ENCODE measurements at places on chromosomes 7 and 10. TPM values are rescaled to one million over a fixed set of nuclear protein-coding genes. Genes with fewer than 3 reads are reported as not detected.

GRCh38 chr10:72511459-72511858 lies 114.4 kb downstream of the MICU1 start:
- no peak for DNase-seq

GRCh38 chr10:132257271-132257670 lies 50.5 kb downstream of the STK32C start:
- DNase-seq = no peak

DNA sequence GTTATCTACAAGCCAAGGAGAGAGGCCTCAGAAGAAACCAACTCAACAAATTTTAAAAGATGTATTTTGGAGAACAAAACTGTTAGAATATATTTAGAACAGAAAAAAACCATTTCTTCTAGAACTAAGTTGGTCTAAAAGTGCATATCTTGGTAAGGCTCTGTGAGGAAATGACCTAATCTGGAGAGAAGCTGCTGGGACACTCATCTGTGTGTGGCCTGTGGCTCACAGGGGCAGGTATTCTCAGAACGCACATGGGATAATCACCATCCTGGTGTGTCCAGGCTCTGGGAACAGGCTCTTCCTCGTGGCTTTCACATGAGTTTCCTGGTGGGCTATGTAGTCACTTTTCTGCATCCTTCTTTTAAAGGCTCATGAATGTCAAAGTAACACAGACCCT lies 38.1 kb upstream of the PRSS1 start:
- no peak for DNase-seq

DNA sequence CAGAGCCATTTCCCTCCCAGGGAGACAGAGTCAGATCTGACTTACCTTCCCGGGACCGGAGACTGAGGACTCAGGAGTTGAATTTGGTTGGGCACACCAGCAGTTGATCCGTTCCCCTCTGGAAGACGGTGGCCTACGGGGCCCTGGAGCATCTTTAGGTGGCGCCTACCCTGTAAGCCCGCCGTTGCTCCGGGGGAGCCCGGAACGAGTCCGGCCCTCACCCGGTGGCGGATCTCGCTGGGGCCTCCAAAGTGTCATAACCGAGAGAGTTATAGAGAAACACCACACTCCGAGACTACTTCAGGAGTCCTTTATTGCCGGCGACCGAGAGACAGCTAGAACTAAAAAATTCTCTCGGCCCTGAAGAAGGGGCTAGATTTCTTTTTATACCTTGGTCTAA lies 182.8 kb upstream of the MBL2 start:
- DNase-seq = no peak

The SPDYE1 gene
- not detected for total RNA-seq

DNA sequence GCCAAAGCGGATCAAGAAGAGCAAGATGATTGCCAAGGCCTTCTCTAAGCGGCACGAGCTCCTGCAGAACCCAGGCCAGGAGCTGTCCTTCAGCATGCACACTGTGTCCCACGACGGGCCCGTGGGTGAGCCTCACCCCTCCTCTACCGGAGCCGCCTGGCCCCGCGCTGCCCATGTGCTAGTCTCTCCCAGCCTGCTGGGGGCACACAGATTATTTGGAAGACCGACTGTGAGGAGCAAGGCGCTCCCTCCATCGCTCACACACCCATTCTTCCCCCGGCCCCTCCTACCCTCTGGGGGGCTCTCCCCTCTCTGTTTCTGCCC lies 13.9 kb upstream of the AHCYL2 start:
- no peak for DNase-seq

DNA sequence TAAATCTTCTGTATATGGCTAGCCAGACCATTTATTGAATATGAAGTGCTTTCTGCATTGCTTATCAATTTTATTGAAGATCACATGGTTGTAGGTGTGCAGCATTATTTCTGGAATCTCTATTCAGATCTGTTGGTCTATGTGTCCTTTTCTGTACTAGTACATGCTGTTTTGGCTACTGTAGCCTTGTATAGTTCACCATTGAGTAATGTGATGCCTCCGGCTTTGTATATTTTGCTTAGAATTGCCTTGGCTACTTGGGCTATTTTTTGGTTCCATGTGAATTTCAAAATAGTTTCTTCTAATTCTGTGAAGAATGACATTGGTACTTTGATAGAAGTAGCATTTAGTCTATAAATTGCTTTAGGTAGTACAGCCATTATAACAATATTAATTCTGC lies 1187.2 kb downstream of the XPNPEP1 start:
- DNase-seq = no peak

The KCNK18 gene
- total RNA-seq = not detected

- DNase-seq = no peak
These were observed at the start of gene AHR for GRCh38 chr7:17298102-17298839. Gene AHR (plus strand): TSS chr7:17298652. CDS start chr7:17299265, 613 bp downstream.

The SAMD9L gene
- total RNA-seq = 0.69 TPM

DNA sequence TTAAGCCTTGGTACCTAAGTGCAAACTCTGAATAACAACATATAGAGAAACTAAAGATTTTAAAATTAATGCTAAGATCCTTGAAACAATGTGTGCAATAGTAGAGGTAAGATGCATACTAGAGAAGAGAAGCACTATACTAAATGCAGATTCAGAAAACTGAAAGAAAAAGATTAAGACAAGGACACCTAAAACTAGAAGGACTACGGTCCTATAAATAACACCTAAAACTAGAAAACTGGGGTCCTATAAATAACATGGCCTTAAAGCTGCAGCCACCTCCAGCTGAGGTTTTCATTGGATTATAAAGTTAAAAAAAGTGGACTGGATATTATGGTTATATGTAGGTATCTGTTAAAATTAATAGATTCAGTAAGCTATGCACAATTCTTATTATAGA lies 320.9 kb downstream of the IPMK start:
- no peak for DNase-seq

DNA sequence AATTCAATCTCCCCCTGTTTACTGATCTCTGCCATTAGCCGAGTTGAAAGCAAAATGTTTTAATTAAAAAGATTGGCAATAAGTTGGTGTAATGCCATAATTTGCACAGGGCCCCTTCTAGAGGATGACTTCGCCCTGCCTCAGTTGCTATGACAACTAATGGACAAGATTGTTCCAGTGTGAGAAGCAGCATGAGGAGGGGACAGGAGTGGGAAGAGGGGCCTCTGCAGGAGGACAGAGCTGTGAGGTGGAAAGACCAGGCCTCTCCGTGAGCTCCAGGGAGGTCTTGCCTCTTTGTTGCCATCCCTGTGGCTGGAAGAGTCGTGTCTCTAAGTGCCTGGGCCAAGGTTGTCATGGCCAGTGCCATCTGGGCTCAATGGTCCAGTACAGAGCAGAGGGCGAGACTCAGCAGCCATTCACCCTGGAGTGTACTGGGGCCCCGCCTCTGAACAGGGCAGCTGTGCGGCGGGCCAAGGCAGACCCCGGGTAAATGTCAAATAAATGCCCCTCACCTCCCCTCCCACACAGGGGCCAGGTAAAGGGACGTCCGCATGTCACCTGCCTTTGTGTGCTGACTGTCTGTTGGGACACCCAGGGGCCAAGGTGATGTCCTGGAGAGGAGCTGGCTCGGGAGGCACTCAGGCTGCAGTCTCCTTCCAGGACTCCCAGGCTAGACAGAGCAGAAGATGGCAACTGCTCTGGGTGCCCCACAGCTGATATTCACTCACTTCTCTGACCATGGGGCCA lies 97.0 kb upstream of the RET start:
- no peak for DNase-seq

- no peak for DNase-seq
These were observed 232.1 kb upstream of the GRB10 start for GRCh38 chr7:51014811-51015210.

GRCh38 chr7:22447762-22448161 lies 52.2 kb downstream of the STEAP1B start:
- no peak for DNase-seq

GRCh38 chr10:114297136-114297705 lies 58.2 kb downstream of the VWA2 start:
- no peak for DNase-seq

DNA sequence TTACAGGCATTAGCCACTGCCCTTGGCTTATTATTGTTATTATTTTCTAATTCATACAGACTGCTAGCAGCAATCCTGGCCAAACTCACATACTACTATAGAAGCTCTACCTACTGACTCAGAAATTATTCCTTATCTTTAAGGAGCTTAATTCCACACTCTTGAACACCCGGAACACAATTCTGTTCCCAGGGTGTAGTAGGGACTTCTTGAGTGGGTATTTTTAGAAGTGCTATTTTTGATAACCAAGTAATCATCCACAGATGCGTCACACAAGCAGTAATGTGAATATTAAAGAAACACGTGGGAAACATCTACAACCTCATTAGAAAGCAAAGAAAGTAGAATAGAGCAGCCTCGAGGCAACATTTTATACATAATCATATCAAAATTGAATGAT lies 149.2 kb downstream of the PTEN start:
- DNase-seq = no peak
